Left renal pelvis (tissue), 4 donors: ENCODE measurements at places on chromosomes 6 and 20.
A peak's percentile ranks its signal among the peaks of the same experiment; 100 is the strongest.

- DNase-seq, result no peak
Measured at GRCh38 chr6:156585859-156586258, 191.3 kb upstream of the ARID1B start.

- no peak for DNase-seq
Measured at GRCh38 chr20:63830841-63831588, at the start of gene ZBTB46. Gene ZBTB46 (minus strand): TSS chr20:63831264. CDS start chr20:63790757, 40,507 bp downstream.

DNA sequence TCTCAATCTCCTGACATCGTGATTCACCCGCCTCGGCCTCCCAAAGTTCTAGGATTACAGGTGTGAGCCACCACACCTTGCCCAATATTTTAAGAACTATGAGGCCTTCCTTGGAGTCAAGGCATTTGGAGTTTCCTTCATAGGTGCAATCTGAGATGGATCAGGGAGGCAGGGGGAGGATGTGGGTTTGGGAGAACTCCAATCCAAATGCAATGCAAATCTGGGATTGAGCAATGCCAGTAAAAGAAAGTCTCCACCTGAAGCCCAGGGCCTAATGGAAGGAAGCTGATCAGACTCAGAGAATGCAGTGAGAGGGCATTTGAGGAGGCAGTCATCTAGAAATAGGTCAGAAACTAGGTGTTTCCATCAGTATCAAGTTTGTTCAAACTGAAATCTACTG, 21.2 kb downstream of the RSPH3 start:
- DNase-seq, result no peak

DNA sequence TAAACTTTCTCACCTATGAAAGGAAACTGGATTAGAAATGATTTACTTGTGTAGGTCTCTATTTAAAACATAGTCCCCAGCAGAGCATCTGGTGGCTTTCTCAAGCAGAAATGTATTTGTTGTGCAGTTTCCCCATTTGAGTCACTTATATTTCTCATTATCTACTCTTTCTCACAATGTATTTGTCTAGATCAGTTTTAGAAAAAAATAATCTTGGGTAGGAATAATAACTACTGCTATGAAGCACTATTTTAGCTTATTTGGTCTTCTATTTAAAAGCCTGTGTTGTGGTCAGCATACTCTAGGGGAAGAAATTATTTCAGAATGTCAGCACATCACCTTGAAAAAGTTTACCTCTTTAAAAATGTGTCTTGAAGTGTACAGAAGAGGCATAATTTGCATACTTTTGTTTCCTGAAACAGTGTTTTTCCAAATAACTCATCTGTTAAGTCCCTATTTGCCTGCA, 60.9 kb upstream of the PRL start:
- no peak for DNase-seq

DNA sequence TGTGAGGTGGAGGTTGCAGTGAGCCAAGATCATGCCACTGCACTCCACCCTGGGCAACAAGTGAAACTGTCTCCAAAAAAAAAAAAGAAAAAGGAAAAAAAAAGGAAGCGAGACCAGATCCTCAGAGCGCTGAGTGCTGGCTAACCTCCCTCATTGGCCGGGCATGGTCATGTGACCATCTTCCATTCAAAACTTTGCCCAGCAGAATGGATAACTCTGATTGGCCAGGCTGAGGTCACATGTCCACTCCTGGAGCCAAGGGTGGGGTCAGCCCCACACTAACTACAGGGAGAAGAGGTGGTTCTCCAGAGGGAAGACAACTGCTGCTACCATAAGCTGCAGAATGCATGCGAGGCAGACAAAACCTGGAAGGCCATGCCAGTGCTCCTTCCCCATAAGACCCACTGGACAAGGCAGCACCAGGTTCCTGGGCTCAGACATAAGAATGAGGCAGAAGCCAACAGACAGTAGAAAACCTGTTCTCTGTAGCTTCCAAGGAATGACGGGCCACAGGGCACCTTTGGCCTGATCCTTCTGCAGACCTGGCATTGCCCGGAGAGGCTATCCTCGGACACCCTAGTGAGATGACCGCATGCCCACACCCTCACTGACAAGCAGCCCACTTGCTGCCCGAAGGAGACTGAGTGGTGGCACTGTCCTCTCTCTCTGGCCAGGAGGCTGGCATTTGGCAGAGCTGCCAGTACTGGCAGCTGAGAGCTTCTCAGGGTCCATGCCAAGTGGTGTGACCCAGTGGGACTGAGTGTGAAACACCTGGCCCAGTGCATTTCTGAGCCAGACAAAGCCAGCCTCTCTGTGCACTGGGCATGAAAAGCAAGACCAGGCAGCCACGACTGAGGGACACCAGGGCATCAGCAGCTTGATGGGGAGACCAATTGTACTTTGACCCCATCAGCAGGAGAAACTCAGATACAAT, 311.9 kb upstream of the SULF2 start:
- DNase-seq, result no peak

DNA sequence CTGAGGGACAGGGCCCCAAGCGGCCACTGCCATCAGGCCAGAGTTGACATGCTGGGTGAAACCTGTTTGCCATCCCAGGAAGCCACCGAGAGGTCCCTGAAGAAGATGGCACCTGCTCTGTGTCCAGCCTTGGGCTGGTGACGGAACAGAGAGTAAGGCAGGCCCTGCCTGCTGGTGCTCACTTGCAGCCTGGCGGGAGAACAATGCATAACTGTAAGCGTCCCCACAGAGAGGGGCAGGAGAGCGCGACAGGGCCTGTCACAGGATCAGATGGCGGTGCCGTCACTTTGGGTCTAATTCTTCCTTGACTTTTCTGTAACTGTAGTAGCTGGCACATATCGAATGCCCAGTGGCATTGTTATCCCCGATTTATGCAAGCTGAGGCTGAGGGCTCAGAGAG, 29.0 kb upstream of the VSTM2L start:
- no peak for DNase-seq

DNA sequence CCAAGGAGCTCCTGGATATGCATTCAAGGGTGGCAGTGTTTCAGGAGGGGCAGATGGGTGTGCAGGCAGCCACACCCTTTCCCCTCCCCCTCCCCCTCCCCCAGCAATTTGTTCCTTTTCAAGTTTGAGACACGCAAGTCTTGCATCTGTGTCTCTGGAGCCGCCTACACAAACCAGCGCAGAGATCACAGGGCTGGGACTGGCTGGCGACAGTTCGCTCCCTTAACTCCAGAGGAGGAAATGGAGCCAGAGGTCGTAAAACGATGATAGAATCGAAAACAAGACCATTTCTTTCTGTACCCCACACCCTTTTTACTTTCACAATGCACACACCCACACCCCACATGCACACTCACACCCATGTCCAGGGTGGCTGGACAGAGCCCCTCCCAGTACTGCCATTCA, 163.1 kb downstream of the LY86 start:
- no peak for DNase-seq

GRCh38 chr6:157753291-157753690, 69.8 kb upstream of the SNX9 start:
- no peak for DNase-seq

- peak; percentile 71 for DNase-seq
Measured at GRCh38 chr6:45714741-45715507, 300.7 kb downstream of the CLIC5 start.

- DNase-seq, result no peak
Measured at GRCh38 chr20:3532089-3532615, 61.3 kb downstream of the ATRN start.

GRCh38 chr6:36358226-36358915, 21.7 kb upstream of the BNIP5 start:
- DNase-seq, result no peak

GRCh38 chr6:143127941-143128680, 67.4 kb downstream of the AIG1 start:
- no peak for DNase-seq

DNA sequence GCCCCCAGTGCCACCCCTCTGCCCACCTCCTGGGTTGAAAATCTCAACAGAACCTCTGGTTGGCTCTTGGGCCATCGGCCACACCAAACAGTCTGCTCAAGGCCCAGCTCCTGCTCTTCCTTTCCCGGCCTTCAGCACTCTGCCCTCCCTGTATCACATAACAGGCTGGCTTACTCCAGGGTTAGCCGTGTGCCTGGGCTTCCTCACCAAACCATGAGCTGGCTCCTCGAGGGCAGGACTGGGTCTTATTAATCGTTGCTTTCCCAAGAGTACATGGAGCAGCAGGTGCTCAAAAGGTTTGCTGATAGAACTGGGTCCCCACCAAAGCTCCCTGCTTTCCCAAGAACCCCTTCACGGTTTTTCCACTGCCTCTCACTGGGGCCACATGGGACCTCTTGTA, 12.7 kb upstream of the FAM83C start:
- no peak for DNase-seq

DNA sequence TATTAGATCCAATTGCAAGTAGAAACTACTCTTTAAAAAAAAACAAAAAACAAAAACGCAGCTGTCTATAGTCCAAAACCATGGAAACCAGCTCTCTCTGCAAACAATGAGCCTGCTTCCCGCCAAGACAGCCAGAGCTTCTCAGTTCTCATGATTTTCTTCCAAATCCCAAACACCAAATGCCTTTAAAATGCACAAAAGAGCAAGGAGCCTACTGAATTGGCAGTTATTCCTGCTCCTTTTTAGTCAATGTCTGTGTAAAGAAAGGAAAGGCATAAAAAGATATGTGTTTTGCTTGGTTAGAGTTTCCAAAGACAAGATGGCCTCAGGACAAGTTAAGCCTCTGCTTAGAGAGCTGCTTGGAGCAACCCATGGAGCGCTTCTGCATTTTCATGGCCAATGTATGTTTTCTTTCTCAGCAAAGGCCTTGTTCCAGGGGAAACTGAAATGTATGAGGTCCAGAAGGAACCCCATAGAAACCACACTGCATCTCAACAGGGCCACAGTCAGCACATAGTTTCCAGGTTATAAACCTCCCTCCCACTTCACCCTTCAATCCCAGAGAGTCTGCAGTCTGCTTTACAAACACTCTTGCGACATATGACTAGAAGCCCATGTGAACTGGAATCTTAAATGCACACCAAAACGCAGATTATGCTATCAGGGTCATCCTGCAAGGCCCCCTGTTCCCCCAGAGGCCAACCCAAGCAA, 209.3 kb upstream of the TAB2 start:
- no peak for DNase-seq

DNA sequence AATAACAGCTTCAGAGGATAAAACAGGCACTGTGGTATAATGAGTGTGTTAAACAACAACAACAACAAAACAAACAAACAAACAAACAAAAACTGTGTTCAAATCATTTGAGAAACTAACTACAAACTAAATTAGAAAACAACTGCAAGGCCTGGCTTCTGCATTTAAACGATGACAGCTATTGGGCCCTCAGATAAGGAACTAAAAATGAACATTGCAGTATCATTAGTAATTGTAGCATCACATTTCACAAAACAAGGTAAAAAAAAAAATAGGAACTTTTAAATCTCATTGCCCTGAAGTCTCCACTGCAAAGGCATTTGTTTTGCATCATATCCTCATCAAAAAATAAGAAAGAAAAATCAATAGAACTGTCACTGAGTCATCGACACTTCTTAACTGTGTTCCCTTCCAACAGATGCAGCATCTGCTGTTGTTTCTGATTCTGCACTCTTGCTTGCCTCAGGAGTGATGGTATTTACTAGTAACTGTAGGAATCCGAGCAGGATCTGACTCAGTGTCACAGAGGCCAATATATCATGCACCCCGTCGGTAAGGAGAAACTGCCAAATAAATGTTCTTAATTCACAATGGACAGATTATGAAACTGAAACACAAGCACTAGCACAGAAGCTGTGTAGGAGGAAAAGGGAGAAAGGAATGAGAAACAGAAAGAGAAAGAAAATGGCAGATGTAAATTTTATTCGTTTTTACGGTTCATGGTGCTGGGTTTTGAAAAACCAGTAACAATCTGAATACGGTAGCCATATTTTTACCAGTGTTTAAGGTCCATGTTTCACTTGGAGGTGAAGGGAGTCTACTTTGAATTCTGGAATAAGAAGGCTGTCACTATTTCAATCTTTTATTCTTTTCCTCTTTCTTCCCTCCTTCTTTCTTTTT, 365.7 kb upstream of the EPHA7 start:
- DNase-seq, result no peak

DNA sequence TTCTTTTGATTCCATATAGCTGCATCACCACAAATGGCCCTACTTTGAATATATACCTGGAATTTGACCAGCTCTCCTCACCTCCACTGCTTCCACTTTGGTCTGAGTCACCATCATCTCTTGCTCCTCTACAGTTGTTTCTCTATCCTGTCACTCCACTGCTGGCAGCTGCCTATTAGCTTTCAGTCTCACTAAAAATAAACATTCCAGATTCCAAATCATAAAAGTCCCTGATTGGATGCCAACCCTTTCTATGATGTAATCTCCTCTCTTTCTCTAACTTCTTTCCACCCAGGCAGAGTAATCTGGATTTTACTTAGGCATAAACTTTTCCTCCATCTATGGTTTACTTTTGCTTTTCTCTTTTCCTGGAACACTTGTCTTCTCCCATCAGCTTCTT, 49.1 kb downstream of the RFPL4B start:
- DNase-seq, result no peak

- DNase-seq, result no peak
Measured at GRCh38 chr6:3409699-3410384, 47.0 kb downstream of the SLC22A23 start.

GRCh38 chr6:150734235-150734634, 131.3 kb upstream of the MTHFD1L start:
- DNase-seq, result no peak

- DNase-seq, result no peak
Measured at GRCh38 chr6:18148304-18149025, 6.4 kb downstream of the TPMT start.

GRCh38 chr20:1333462-1334369, 4.8 kb upstream of the SDCBP2 start:
- no peak for DNase-seq

DNA sequence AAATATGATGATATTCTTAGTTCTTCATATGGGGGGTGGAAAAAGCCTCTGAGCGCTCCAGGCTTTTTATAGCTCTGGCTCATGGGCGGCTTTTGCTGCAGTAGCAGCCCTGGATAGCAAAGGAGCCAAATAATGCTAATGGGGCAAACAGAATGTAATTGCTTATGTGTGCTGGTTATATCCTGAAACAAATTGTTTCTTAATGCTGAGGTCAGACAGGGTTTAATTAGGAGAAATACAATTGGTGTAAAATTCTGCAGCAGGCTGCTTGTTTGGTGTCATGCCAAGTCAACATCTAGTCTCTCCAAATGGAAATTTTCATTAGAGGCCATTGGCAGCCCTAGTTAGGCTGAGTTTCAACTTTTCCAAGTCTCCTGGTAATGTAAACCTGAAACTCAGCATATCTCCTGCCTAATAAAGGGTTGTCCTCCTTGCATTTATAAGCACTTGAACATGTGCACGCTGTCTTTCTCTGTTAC, 530.1 kb upstream of the NOX3 start:
- DNase-seq, result peak; percentile 14
